ENCODE measurements at places on chromosomes 3 and 15.

- DNase-seq = no peak
Measured at GRCh38 chr3:16369276-16369675, 104.3 kb downstream of the OXNAD1 start.

GRCh38 chr3:138188013-138188730 is 1.1 kb downstream of the ARMC8 start:
- no peak for DNase-seq

DNA sequence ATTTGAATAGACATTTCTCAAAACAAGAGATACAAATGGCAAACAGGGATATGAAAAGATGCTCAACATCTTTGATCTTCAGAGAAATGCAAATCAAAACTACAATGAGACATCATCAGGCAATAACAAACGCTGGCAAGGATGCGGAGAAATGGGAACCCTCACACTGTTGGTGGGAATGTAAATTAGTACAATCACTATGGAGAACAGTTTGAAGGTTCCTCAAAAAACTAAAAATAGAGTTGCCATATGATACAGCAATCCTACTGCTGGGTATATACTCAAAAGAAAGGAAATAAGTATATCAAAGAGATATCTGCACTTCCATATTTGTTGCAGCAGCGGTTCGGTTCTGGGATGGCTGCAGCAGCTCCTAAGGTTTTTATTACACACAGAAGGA is 16.8 kb upstream of the LARS2 start:
- DNase-seq = no peak

DNA sequence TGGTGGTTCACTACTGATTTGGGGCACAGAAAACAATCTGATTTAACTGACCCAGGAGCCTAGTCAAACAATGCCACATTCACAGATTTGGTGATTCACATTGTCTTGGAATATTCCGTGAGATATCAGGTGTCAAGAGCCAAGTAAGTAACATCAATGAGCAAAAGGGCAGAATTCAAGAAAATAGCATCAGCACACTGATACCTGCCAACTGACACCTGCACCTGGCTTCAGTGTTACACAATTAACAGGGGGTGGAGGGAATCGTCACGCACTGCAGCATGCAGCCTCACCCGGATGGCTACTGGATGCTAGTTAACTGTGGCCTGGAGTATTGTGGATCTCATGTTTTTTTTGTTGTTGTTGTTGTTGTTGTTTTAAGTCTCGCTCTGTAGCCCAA is 17.6 kb downstream of the CCNL1 start:
- no peak for DNase-seq

DNA sequence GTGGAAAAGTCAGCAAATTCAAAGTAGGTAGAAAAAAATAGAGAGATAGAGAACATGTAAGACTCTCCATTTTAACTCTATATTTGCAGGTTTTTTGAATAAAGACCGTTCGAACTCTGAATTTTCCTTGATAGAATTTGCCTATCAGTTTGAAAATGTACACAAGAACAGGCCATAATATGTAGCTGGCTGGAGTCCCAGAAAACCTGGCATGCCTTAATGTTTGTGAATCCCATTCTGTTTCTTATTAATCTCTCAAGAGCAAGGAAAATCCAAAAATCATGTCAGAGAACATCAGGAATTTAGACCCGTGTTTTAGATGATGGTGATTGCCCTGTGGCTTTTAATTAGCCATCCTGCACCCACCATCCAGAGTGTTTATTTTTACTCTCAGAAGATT is 7.2 kb upstream of the CFAP161 start:
- no peak for DNase-seq

DNA sequence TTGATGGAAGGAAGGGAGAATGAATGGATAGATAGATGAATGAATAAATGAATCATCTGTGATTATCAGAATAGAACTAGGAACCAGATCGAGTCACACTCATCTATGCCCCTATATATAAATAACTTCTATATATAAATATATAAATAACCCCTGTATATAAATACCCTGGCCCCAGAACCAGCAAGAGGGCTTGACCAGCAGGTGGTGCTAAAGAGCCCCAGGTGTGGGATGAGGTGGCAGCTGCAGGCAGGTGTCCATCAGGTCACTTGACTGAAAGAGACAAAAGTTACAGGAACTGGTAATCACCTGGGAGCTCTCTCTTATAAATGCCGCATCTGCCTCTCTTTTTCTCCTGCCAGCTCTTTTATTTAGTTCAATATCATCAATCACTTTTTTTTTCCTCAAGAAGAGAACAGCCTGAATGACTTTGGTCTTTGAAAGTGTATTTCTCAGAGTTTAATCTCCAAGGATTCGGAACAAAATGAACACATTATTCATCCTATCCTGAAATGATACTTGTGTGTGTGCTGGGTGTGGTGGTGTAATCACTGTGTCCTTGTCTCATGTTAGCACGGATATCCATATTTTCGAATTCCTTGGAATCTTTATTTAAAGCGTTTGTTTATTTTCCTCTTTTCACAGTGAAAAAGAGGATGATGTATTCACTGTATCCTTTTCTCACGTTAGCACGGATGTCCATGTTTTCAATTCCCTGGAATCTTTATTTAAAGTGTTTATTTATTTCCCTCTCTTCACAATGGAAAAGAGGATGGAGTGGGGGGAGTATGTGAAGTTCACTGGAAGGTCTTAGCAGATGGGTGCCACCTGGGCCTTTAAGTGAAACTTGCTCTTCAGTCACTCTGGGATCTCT is 35.4 kb upstream of the ATG7 start:
- DNase-seq = peak; percentile 94

- DNase-seq = no peak
Measured at GRCh38 chr3:72134989-72135451, 350.1 kb upstream of the PROK2 start.

GRCh38 chr3:134859341-134859740 is 64.3 kb downstream of the EPHB1 start:
- DNase-seq = no peak

- no peak for DNase-seq
Measured at GRCh38 chr3:125334675-125335560, 40.2 kb downstream of the ZNF148 start.

DNA sequence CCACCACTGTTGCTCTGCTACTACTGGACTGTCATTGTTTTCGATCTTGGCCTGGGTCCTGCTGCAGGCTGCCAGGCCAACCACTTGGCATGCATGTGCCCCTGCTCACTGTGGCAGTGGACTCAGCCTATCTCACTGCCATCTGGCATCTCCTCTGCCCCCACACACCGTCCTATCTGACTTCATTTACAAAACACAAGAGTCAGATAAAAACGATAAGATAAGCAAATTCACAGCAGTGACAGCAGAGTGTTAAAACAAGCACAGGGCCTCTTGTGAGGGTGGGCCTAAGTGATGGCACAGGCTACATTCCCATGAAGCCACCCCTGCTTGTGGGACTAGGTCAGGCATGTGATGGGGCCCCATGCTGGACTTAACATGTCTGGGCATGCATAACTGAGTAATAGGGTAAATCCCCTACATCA is 68.1 kb downstream of the CRYGS start:
- no peak for DNase-seq

GRCh38 chr3:188760408-188760807 is 411.4 kb upstream of the TPRG1 start:
- no peak for DNase-seq

DNA sequence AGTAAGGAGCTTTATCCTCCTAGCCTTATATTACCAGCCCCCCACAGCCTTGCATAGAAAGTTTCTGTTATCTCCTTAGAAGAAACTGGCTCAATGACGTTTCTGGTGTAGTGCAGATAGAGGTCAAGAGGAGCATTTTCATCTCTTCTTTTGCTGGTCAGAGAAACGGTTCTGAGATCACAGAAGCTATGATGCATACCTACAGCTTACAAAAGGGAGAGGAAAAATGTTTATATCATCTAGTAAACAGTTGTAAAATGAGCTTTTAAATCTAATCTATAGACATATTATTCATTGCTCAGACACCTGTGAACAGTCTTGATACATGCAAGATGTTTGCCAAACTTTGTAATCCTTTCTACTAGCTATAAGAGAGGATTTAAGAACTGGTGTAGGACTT is 68.0 kb downstream of the GMPS start:
- DNase-seq = no peak

DNA sequence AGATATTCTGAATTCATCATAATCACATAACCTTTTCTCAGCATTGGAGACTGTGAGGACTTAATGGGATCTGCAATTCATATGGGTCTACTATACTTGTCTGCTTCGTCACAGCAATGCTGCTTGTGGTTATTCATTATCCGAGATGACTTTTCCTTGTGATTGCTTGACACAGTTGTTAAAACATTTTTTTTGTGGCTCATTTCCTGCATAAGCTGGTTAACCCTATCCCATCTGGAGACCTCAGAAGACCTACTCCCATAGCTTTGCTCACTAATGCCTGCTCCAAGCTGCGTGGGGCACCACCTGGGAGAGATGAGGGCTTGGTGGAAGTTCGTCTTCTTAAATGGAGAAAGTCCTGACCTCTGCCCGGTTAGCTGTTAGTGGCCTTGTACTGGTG is 360.8 kb downstream of the CHST2 start:
- DNase-seq = no peak

- DNase-seq = no peak
Measured at GRCh38 chr15:57892181-57892580, 173.3 kb downstream of the ALDH1A2 start.

DNA sequence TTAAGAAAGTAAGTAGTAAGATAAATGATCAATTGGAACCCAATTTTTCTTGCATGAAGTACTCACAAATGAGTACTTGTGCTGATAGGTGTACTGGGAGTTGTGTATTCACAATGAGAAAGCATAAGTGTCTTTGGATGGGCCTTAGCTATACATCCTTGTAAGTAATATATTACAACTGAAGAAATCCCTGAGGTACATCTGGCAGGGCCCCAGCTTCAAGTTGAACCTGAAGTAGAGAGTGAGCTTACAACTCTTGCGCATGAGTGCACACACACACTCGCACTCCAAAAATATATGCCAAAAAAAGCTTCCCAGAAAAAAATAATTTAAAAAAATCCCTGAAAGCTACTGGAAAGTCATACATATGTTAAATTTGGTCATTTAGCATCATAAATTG is 222.5 kb downstream of the ROBO2 start:
- no peak for DNase-seq

- no peak for DNase-seq
Measured at GRCh38 chr15:57320631-57321220, 55.6 kb upstream of the CGNL1 start.

DNA sequence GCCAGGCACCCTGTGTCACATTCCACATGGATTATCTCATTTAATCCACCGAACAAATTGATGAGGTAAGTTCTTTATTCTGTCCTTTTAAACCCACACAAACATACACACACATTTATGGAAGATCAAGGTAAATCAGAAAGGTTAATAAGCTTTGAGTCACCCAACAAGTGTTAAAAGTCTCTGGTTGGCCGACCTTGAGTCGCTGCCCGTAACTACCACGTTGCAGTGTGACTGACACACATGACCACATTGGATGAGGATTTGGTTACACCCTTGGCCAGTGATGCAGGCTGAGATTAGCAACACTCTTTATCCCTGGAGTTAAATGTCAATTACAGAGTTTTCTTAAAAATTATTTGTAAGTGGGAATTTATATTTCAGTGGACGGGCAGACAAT is 19.2 kb downstream of the FOXP1 start:
- no peak for DNase-seq

GRCh38 chr3:71251156-71251775 is 332.3 kb downstream of the FOXP1 start:
- DNase-seq = no peak

DNA sequence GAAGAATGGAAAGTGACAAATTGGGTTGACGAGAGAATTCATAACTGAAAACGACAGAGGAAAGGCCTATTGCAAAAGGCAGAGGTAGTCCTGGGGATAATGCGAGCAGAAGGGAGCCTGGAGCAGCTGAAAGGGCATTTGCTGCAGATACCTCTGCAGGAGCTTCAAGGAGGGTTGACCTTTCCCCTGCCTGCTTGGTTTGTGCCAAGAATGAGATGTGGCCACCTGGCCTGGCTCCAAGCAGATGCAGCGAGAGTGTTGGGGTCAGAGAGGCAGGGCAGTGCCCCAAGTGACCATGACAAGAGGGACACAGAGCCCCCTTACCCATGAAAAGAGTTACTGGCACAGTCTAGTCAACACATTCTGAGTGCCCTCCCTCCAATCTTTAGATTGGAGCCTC is 43.5 kb downstream of the SLC41A3 start:
- DNase-seq = no peak

- DNase-seq = no peak
Measured at GRCh38 chr3:94028093-94028837, at the start of gene STX19. TSS of gene STX19 (minus strand) at chr3:94028597. CDS start at chr3:94015269, 13,328 bp downstream.

DNA sequence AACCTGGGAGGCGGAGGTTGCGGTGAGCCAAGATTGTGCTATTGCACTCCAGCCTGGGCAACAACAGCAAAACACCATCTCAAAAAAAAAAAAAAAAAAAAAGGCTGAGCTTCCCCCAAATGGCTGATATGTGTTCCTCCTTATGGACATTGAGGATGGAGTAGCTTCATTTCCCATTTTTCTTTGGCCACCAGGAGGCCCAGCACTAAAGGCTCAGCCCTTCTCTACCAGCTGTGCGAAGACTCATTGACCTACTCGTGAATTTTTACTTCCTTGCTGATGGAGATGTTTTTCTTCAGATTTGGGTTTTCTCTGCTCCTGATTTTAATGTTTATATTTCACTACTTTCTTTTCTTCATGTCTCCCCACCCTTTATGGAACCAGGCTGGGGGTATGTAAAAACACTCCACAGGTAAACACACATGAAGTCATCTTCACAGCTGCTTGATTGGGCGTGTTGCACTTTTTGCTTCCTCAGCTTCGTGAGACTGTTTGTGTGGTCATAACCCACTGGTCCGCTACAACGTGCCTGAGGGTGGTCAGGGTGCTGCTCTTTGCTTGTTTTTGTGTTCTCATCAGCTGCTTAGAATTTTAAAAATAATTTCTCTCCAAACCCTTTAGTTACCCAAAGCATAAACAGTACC is 13.5 kb downstream of the SEMA4B start:
- DNase-seq = no peak

DNA sequence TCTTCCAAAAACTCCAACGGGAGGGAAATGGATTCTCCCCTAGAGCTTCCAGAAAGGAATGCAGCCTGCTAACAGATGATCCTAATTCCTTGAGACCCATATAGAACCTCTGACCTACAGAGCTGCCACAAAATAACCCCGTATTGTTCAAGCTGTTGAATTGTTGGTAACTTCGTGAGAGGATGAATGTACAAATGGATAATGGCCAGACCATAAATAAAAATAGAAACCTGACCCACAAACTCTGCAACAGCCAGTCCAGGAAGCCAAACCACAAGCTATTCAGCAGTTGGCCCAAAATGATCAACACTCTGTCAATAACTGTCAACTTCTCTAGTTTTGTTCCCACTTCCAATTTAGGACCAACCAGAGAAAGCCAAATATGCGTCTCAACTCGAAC is 414.0 kb upstream of the ZNF717 start:
- no peak for DNase-seq

DNA sequence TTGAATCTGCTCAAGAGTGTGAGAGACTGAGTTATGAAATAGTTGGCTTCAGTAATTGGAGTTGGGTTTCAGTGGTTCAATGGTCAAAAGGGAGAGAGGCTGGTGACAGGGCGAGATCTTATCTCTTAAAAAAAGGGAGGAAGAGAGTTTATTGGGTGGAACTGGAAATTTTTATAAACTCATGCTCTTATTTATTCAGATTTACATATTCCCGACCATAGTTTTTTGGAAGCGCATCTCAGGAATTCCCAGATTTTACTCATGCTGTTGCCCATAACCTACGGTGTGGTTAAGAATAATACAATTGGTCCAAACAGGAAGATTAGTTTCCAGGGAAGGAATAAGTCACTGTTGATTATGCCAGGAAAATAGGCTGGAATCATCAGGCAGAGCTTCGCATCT is 41.4 kb downstream of the CD200 start:
- no peak for DNase-seq

- no peak for DNase-seq
Measured at GRCh38 chr3:42428830-42429229, 18.4 kb upstream of the LYZL4 start.

GRCh38 chr3:40901298-40901697 is 298.0 kb upstream of the CTNNB1 start:
- no peak for DNase-seq

All from stimulated activated CD8-positive, alpha-beta memory T cell treated with anti-CD3 and anti-CD28 coated beads, Interleukin-4, amount 100 ng/mL, for 48 hours (primary cell).